Natural killer cell treated with Interleukin-12 subunit alpha and Interleukin-12 subunit beta and Interleukin-15 and Interleukin-18, amount 100 ng/mL, for 72 hours (primary cell): ENCODE measurements at places on chromosomes 7 and 10. TPM values are rescaled to one million over a fixed set of nuclear protein-coding genes. Genes with fewer than 3 reads are reported as not detected.

Gene DGKI
- 1.5 TPM for total RNA-seq

Gene AKR1C8
- total RNA-seq: 0.38 TPM

Gene EPHA1
- total RNA-seq: not detected

Gene GIMAP6
- total RNA-seq: 55.8 TPM

Gene PNPLA8
- 23.6 TPM for total RNA-seq

Gene CUBN
- 1.1 TPM for total RNA-seq

Gene SPDYE2
- total RNA-seq: not detected

Gene PPP1R17
- not detected for total RNA-seq

Gene AKR1D1
- total RNA-seq: not detected

Gene RGR
- total RNA-seq: not detected
